ENCODE measurements at places on chromosomes 11 and 22.

GRCh38 chr11:72712168-72712751 is 38.0 kb upstream of the PDE2A start:
- DNase-seq, result no peak

DNA sequence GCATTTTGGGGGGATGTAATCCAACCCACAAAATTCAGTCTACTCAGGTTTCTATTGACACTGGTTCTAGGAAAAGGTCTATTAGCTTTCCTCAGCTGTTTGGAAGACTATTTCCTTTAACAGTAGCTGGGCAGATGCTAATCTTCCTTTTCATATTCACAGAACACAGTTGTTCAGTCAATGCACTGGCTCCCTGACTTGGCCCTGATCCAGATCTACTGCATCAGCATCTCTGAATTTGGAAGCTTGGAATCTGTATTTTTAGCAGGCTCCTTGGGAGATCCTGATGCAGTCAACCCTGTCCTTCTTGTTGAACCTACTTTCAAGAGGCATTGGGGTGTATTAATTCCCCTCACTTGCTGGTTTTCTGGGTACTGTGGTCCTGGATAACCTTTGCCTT is 6.3 kb downstream of the HTATIP2 start:
- DNase-seq, result no peak

GRCh38 chr11:94786264-94787126 is 18.3 kb downstream of the AMOTL1 start:
- no peak for DNase-seq

- no peak for DNase-seq
Measured at GRCh38 chr11:1864231-1864630, 11.3 kb downstream of the LSP1 start.

DNA sequence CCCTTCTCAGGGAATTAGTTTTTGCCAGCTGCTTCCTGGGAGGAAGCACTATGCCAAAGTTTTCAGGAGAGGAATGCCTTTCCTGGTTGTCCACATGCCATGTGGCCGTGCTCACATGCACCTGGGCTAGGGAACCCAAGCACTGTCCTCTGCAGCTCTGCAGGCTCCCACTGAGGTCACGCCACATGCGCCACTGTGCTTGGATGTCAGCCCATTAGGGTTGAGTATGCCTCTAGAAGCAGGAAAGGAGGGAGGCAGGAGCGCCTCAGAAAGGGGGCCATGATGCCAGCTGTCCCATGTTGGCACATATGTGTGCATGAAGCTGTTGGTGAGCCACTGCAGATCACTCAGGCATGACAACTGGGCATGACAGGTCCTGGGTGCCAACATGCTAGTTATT is 81.6 kb upstream of the SUSD2 start:
- DNase-seq, result no peak

Data from amygdala (tissue), 56 donors.